EL (cell line): ENCODE measurements at places on chromosomes 1 and 21.

DNA sequence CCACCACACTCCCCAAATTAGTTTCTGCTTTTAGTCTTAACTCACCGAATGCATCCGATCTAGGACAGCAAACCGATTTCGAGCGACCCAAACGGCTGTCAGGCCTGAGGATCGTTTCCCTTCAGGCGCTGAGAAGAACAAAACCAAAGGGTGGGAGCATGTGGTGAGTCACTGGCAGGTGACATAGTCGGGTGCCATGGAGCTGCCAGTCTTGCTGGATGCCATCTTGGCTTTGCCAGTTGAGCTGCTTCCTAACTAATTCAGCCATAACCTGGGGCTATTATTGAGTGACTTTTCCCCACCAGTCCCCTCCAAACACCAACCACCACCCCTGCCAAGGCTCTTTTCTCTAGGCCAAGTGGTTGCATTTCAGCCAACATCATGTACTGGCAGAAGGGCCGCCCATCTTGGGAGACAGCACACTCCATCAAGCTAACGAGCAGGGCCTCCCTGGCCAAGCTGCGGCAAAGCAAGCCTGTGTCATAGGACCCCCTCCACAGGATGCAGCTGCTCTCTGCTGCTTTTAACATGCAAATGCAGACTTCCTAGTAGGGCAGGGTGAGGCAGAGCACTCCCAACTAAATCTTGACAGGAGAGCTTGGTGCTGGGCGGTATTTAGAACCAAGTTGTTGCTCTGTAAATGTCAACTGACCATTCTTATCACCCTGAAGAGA is 22.3 kb upstream of the PEX19 start:
- DNase-seq, result no peak

DNA sequence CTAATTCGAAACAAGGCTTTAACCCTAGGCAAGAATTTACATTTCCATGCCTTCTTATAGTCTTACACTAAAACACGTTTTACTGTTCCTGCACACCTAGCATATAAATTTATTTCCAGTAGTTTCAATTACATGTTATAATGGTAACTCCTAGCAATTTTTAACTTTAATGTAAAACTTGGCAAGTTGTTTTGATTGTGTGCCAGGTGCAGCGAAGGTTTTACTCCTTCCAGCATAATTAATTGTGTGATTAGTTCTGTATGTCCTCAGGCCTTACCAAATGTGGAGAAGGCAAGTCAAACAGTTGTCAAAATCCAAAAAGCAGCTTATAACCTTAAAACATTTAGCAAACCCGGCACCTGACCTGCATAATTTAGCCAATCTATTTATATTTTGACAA is 114.8 kb downstream of the KCNK1 start:
- no peak for DNase-seq

GRCh38 chr1:247517795-247518612 is 18.2 kb downstream of the OR2C3 start:
- DNase-seq, result no peak

- DNase-seq, result no peak
Measured at GRCh38 chr1:39692152-39693074, 1.2 kb upstream of the HPCAL4 start.

DNA sequence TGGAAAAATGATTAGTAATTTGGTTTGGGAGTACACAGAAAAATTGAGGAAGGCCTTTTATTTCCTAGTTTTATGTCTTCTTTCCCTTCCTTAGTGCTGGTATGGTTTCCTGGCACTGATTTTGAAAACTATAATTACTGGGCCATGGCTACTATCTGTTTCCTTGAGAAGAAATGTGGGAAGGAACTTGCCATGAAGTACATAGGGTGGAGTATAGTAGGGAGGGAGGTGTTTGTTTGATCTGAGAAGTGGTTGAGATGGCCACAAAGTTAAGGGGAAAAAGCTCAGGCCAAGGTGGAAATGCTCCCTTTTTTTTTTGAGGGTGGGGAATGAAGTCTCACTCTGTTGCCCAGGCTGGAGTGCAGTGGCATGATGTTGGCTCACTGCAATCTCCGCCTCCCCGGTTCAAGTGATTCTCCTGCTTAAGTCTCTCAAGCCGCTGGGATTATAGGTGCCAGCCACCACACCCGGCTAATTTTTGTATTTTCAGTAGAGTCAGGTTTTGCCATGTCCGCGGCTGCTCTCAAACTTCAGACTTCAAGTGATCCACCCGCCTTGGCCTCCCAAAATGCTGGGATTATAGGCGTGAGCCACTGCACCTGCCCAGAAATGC is 11.3 kb downstream of the HJV start:
- no peak for DNase-seq

DNA sequence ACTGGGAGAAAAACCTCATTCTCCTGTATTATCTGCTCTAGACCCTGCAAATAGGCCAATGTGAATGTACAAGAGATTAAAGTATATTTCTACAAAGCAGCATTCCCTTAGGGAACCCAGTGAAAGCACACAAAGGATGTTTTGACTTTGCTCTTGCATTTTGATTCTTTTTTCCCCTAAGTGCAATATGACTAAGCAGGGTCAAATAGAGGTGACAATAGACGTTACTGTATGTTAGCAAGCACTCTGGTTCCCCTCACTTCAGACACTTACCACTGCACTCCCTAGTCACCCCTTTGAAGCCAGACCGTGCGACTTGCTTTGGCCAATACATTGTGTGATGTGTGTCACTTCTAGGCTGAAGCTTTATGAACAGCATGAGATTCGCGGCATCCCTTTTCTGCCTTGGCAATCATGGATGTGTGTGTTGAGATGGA is 209.7 kb downstream of the RHOU start:
- no peak for DNase-seq

GRCh38 chr21:34844013-34844923 is 175.5 kb downstream of the CLIC6 start:
- DNase-seq, result peak; percentile 30

- DNase-seq, result no peak
Measured at GRCh38 chr1:222096883-222097282, 355.0 kb upstream of the DUSP10 start.

GRCh38 chr1:219797683-219798082 is 130.7 kb downstream of the SLC30A10 start:
- DNase-seq, result no peak

DNA sequence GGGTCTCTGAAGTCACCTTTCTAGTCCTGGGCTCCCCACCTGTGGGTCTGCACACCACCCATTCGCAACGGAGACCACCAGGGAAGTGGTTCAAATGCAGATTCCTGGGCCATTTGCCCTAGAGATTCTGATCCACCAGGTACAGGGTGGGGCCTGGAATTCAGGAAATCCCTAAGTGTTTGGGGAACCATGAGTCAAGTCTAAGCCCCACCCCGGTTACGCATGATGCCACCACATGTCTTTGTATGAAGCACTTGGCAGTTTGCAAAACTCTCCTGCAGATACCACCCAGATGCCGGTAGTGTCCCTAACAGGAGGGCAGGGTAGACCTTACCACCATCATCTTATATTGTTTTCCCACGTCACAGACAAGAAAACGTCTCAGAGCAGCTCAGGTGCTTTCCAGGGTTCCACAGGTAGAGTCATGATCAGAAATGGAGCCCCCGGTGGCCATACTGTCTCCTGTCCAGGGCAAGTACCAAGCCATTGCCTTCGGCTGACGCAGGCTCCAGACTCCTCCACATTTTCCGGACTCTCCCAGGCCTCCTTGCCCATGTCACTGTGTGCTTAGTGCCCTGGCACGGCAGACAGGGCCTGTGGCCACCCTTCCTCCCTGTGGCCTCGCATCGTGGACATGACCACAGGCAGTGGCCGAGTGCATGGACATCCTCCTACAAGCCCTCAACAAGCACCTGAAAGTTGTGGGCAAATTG is 89.2 kb upstream of the TMEM51 start:
- DNase-seq, result no peak

DNA sequence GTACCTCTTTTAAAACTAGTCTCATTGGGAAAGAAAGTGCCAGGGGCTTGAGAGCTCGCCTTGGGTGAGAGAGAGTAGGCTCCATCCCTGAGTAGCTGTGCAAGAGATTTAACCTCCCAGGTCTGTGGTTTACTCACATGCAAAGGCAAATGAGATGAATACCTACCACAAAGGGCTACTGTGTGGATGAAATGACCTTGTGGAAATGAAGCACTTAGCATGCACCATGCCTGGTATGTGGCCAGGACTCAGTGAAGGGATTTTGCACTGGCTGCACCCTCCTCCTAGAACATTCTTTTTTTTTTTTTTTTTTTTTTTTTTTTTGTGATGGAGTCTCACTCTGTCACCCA is 120.3 kb downstream of the PROX1 start:
- no peak for DNase-seq

- no peak for DNase-seq
Measured at GRCh38 chr21:43699933-43700599, 18.9 kb upstream of the PDXK start.

GRCh38 chr1:214380986-214381695 is 100.2 kb downstream of the SMYD2 start:
- peak; percentile 33 for DNase-seq

DNA sequence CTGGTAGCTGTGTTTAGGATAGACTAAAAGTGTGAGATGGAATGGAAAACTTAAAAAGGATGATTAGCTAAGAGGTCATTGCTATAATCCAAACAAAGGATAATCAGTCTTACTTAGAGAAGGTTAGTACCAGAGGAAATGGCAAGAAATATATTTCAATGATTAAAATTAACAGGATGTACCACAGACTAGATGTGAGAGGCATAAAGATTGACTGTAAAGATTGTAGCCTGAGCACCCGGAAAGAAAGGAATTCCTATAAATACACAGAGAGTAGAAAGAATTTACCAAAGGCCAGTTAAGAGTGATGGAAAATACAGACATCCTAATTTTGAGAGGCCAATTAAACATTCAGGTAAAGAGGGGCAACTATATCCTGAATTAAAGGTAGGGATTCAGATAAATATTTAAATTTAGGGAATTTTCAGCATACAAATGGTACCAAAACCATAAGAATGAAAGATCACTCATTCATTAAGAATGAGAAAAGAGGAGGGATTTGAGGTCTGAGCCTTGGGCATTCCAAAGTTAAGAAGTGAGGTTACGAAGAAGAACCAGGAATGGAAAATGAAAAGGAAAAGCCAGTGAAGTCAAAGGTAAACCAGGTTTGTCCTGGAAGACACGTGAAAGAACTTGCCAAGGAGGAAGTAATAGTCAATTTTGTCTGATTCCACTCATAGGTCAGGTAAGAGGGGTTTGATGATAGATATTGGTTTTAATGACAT is 46.4 kb upstream of the RGS1 start:
- DNase-seq, result no peak

DNA sequence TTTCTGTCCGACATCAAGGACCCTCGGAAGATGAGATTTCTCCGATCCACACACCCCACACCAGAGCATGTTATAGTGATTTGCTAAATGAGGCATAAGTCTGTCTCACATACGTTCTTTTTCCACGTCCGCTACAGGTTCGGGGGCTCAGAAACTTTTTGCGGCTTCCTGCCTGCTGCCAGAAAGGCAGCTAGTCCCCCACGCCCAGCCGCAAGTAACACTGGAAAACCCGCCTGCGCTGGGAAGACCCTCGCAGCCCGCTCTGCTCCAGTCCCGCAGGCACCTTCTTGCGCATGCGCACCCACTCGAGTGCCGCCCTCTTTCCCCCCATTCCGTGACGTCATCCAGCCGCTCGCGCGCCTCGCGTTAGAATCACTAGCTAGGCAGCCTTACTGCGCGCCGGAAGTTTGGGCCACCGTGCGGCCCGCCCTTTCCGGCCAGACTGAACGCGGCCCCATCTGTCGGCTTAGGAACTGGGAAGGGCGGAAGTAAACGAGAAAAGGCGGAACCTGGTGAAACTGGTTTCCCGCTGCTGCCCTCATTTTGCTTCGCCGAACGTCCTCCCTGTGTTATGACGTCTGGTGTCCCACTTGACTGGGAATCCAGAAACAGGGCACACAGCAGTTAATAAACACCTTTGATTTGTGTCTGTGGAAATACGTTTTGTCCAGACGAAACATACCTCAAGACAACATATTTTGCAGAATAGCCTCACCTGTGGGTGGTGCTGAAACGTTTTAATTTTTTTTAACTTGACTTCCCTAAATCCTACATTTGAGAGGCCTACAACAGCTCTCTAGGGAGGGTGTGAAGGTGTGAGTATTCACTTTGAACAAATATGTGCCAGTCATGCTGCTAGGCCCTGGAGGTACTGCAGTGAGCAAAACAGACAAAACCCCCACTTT is at the start of gene C1orf74:
Gene C1orf74, minus strand, starts transcription at position 295 of the 905 bp plus-strand sequence. CDS start 925 bp downstream, outside the sequence.
- DNase-seq, result peak; percentile 98

DNA sequence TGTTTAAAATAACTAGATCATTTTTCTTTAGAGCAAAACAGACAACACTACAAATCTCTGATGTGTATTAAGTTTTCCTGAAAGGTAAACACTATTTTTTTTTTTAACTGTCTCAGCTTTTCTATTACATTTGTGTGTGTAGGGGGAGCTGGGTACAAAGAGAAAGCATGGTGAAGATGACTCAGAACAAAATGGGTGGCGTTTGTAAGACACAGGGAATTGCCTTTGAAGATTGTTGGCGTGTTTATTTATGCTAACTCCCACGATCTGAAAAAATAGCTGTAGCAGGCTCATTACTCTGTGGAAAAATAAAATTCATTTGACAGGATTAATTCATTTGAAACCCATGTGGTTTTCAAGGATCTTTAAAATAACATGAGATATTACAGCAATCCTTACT is 285.1 kb downstream of the RYR2 start:
- DNase-seq, result no peak

- DNase-seq, result no peak
Measured at GRCh38 chr1:54221867-54222484, 22.0 kb downstream of the MRPL37 start.

DNA sequence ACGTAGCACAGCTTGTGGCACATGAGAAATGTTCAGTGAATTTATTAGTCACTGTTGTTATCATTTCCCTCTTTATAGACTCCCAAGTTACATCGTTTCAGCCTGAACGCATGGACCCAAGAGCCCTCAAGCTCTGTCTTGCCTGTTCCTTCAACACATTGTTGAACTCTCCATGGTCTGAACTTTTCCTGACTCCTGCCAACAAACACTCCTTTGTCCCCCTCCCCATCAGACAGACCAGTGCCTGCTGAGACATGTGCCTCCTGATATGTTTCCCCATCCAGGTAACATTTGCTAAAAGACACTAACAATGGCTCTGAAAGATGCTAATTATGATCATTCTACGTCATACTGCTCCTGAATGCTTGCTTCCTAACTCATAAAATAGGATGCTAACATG is 108.7 kb upstream of the NFIA start:
- DNase-seq, result no peak

DNA sequence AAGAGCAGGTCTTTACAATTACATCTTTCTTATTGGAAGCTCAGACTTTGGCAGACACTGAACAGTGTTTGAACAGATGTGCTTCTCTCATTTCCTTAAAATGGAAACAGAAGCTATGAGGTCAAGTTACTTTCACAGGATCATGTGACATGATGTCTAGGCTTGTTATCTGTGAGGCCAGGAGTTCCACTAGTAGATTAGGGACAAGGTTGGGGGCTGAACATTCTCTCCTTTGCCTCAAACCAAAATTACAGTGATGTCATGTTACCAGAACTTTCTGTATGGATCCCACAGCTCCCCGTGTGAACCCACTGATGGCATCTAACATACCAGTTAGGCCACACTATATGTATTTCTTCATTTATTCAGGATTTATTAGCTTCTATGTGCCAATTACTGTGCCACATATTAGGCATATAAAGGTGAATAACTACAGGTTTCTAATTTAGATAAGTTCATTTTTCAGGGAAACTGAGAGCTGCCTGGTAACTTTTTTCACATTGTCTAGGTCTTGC is 6.0 kb downstream of the DYNLT5 start:
- no peak for DNase-seq

GRCh38 chr1:31730336-31731048 is 26.7 kb upstream of the COL16A1 start:
- no peak for DNase-seq
